ENCODE measurements at places on chromosomes 4 and X.
A peak's percentile ranks its signal among the peaks of the same experiment; 100 is the strongest.

DNA sequence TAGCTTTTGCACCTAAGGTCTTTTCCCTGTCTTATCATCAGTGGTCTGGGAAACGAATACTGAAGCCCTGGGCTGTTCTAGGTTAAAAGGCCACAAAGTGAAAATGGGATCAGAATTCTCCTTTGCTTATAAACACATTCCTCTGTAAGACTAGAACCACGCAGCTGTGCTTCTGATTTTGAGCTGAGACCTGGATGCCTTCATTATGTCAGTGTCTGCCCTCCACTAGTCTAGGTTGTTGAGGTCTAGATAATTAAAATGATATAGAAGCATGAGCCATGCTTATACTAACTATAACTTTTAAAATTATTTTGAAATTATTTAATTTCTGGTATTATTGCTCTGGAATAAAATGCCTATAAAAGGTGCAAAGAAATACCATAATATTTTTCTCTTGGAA is 403.9 kb downstream of the ADGRL3 start:
- DNase-seq: no peak

GRCh38 chrX:27132862-27133261 is 330.3 kb downstream of the PPP4R3C start:
- no peak for DNase-seq

DNA sequence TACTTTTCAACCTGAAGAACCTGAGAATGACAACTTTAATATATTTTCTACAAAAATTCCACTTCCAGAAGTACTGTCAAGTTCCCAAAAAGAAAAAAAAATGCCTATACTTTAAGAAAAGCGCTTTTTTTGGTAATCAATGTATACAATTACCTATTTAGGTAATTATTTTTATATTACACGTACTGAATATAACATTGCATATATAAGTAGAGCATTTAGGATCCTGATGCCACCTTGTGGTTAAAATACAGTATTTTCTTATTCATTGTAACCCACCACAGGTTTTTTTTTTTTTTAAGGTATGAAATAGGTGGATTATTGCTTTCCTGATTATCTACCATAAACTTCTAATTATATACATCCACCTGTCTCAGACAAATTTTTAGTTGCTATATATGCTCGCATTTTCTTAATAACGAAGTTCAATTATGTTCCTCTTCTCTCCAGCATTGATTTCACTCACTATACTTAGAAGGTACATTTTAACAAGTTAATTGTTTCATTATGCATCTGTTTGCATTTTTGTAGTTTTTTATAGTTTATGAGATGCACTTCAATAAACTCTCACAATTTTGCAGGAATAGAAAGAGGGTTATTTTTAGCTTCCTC is 5.2 kb downstream of the MAP9 start:
- peak; percentile 10 for DNase-seq

DNA sequence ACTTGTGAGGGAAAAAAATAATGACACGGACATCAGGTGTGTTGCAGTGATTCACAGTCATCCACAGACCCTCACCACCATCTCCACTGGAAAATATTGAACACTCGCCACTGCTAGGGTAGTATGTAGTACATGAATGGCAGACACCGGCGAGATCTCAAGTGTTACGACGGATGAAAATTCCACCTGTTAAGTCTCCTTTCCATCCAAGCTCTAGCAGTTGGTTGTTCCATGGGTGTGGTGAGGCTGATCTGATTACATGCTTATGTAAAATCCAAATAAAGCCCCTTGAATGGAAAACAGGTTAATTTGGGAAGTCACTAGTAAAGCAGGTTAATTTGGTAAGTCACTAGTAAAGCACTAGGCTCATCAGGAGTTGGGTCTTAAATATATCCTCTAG is 1.1 kb upstream of the ARMCX4 start:
- no peak for DNase-seq

DNA sequence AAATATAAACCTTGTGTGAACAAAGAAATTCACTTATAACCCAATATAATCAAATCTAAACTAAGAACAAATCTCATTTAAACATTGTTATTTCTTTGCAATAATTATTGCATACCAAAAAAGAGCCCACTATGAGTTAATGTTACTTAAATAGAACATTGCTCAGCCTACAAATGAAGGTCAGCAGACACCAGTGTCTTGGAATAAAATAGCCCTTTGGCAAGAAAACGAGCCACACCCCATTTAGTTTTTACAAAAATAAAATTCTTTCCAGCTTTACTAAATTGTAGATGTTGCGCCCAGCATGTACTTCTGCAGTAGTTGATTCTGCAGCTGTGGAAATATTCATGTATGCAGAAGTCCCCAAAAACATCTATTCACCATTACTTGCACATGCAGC is 12.2 kb downstream of the PLS3 start:
- no peak for DNase-seq

- peak; percentile 91 for DNase-seq
Measured at GRCh38 chr4:176949029-176949428, 156.3 kb upstream of the VEGFC start.

All from RPMI7951 (cell line).